ENCODE measurements at places on chromosomes 5 and 9. TPM values are rescaled to one million over a fixed set of nuclear protein-coding genes. Genes with fewer than 3 reads are reported as not detected.

HTR4 gene
- not detected for total RNA-seq

THG1L gene
- total RNA-seq: 20.4 TPM

ERCC6L2 gene
- 83.3 TPM for total RNA-seq

PCDHAC2 gene
- total RNA-seq: not detected

LCN9 gene
- total RNA-seq: not detected

CCL28 gene
- under 0.01 TPM for total RNA-seq

CARTPT gene
- not detected for total RNA-seq

CDX1 gene
- 0.18 TPM for total RNA-seq

PCDHB12 gene
- under 0.01 TPM for total RNA-seq

ACOT12 gene
- total RNA-seq: not detected

CEMIP2 gene
- total RNA-seq: 65.2 TPM

MYO10 gene
- 93.0 TPM for total RNA-seq

ADAMTS19 gene
- 0.28 TPM for total RNA-seq

FSTL4 gene
- 0.18 TPM for total RNA-seq

CENPP gene
- total RNA-seq: 3.6 TPM

CD180 gene
- total RNA-seq: not detected

ARAP3 gene
- total RNA-seq: 1.4 TPM

GRM6 gene
- total RNA-seq: not detected

QRFP gene
- not detected for total RNA-seq

KIF4B gene
- under 0.01 TPM for total RNA-seq

WNK2 gene
- not detected for total RNA-seq

DDX4 gene
- not detected for total RNA-seq

REXO4 gene
- total RNA-seq: 16.1 TPM

LRRC19 gene
- not detected for total RNA-seq

BTNL8 gene
- total RNA-seq: not detected

CEP72 gene
- 2.8 TPM for total RNA-seq

RALGPS1 gene
- total RNA-seq: 0.90 TPM

ANKRD31 gene
- under 0.01 TPM for total RNA-seq

CYLC2 gene
- total RNA-seq: not detected

PCDHB15 gene
- 0.28 TPM for total RNA-seq

PCDHB13 gene
- total RNA-seq: 0.18 TPM

SLC1A1 gene
- total RNA-seq: 3.9 TPM

ZDHHC11 gene
- 0.36 TPM for total RNA-seq

PCDHA9 gene
- under 0.01 TPM for total RNA-seq

All from IMR-90 (cell line).